OCI-M1 (cell line): ENCODE measurements at places on chromosomes 5 and 9.

GRCh38 chr9:135230817-135231520 is 143.5 kb downstream of the OLFM1 start:
- no peak for DNase-seq

- no peak for DNase-seq
Observed at GRCh38 chr5:91283899-91284298, 99.2 kb downstream of the ARRDC3 start.

- DNase-seq, result peak; percentile 22
Observed at GRCh38 chr5:76223696-76224095, 140.5 kb downstream of the SV2C start.

DNA sequence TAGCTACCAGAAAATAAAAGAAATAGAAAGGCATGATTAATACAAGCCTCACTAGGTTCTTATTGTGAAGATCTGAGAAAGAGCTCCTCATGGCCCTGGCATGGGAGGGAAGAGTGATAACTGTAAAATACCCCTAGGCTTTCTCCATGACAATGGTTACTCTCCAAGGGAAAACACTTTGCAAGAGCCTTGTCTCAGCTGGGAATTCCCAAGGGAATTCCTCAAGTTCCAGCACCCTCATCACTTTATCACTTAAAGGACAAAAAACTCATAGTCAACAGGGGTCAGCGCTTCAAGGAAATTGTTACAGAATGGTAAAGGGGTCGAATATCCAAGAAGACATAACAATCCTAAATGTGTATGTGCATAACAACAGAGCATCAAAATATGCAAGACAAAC is 21.2 kb downstream of the SYK start:
- no peak for DNase-seq

GRCh38 chr9:78073722-78074121 is 42.1 kb upstream of the GNAQ start:
- DNase-seq, result no peak

DNA sequence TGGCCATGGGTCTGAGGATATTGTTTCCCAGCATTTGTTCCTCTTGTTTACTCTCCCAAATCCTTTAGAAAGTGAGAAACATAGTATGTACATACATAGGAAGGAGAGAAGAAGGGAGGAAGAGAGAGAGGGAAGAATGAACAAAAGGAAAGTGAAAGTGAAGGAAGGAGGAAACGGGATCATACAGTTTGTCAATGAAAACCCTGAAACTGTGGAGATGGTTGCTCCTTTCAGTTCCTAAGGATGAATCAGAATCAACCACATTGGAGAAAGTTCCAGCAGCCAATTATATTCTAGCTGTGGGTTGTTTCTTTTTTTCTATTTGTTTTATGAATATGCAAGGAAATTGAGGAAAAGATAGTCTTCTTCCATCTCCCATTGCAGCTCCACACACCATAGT is 396.5 kb downstream of the MLLT3 start:
- DNase-seq, result peak; percentile 14

- peak; percentile 83 for DNase-seq
Observed at GRCh38 chr9:121399883-121400607, 30.0 kb upstream of the STOM start.

DNA sequence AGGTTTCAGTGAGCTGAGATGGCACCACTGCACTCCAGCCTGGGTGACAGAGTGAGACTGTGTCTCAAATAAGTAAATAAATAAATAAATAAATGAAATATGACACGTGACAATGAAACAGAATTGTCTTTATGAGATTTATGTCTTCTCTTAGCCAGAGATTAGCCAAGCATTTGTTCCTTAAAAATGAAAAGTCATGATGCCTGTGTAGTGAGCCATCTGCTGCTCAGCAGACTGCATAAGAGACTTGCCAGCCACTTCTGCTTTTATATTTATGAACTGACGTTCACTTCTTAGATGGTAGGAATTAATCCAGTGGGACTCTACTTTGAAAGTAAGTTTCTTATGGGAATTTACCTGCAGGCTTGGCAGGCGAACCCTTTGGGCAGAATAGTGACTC is 227.4 kb downstream of the NR3C1 start:
- DNase-seq, result peak; percentile 84

DNA sequence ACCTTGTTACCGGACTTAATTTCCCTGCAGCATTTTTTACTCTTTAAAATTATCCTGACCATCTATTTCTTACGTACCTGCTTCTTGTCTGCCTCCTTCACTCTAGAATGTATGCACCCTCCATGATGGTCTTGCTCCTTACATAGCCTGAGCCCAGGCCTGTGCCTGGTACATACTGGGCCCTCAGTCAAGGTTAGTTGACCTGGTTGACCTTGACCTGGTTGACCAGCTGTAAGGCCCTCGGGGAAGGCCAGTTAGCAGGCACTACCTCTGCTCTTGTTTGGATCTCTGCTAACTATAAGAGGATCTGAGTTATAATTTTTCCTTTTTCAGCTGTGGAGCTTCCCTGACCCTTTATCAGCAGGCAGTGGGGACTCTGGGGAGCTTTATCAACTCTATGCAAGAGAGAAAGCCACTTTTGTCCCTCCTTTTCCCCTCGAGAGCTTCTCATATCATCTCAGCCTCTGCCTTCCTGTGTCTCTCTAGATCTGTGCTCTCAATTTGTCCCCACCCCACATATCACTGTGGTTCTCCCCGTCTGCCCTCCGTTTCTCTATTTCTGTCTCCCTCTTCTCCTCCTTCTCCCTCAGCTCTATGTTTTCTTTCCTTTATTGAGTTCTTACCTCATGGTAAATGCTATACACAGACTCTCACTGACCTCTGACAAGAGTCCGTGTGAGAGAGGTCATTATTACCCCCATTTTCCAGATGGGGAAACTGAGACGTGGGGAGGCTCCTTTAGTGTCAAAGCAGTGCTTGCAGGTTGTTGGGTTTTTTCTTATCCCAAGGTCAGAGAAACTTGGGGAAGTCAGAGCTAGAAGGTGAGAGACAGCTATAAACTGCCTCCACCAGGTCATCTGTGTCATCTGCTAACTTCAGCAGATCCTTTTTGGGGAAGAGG is 28.6 kb downstream of the SPRY4 start:
- DNase-seq, result no peak

- peak; percentile 79 for DNase-seq
Observed at GRCh38 chr9:110623462-110624025, 44.0 kb upstream of the SVEP1 start.

- DNase-seq, result peak; percentile 54
Observed at GRCh38 chr5:150122158-150122510, 33.5 kb downstream of the PDGFRB start.

DNA sequence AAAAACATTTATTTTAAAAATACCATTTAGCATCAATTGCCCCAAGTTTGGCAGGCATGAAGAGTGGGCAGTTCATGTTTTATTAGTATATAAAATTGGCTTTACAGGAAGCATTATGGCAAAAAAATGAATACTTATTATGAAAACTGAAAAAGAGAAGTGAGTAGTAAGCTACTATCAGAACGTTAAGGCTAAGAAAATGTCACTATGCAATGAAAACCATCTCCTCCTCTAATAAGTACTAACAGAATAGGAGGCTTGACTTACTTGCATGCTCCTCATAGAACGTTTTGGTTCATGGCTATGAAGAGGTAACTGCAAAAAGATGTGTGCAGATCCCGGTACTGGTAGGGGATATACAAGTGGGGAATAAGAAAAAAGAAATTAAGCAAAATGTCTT is 23.6 kb downstream of the TICAM2 start:
- DNase-seq, result no peak
